AG09319 (cell line): ENCODE measurements at places on chromosomes 5 and 9.

- DNase-seq, result no peak
Observed at GRCh38 chr5:114325541-114325940, 36.3 kb upstream of the KCNN2 start.

GRCh38 chr9:86598411-86599239 lies 244.4 kb upstream of the TUT7 start:
- DNase-seq, result no peak

DNA sequence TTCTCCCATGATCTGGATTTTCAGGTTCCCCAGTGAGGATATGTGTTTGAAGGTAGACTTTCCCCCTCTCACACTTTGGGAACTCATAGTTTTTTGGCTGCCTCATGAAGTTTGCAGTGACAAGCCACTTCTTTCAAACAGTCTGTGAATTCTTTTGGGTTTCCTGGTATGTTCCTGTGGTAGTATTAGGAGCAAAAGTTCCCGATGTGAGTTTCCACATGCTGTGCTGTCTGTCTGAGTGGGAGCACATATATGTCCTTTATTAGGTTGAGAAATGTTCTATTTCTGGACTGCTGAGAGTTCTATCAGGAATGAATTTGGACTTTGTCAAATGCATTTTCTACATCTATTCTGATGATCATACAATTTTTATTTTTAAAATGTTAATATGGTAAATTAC lies 273.2 kb upstream of the TARS1 start:
- DNase-seq, result no peak

- DNase-seq, result no peak
Observed at GRCh38 chr9:129458663-129459546, 162.0 kb downstream of the C9orf50 start.

- DNase-seq, result no peak
Observed at GRCh38 chr5:124631874-124632550, 114.4 kb downstream of the ZNF608 start.

- no peak for DNase-seq
Observed at GRCh38 chr5:35371951-35372426, 141.7 kb upstream of the PRLR start.

GRCh38 chr5:163604013-163604412 lies 98.6 kb downstream of the MAT2B start:
- no peak for DNase-seq

- no peak for DNase-seq
Observed at GRCh38 chr9:114416906-114417305, 29.1 kb upstream of the AKNA start.

DNA sequence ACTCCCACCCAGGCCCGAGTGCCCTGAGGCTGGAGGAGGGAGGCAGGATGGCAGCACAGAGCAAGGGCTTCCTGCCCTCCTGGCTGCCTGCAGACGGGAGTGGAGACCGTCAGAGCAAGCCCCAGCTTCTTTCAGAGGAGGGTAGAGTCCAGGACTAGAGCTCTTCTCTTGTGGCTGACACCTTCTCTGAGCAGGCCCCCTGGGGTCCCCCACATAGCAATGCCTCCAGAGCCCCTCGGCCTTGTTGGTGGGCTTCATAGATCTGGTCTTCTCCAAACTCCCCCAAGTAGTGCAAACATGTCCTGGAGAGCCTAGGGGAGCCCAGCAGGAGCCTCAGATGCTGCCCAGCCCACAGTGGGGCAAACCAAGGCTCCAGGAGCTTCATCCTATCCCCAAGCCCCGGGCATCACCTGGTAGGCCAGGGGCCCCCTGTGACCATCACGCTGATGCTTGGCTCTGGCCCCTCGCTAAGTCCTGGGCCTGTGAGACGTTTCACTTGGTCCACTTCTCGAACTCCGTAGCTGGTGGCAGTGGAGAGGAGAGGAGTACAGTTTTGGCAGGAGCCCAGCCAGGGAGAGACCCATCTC lies 2.0 kb downstream of the MZB1 start:
- DNase-seq, result no peak

DNA sequence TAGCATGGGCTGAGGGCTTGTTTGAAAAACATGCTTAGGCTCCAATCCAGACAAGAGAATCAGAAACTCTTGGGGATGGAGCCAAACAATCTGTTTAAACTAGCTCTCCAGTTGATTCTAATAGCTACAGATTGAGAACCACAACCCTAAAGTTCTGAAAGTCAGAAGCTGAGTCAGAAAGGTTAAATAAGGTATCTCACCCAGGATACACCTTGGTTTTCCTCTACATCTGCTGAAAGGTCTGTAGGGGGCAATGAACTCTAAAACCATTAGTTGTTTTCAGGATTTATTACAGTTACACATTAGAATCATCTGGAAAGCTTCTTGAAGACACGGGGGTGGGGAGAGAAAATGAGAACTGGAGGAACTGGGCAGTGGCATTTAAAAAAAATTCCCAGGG lies 5.7 kb downstream of the GFM2 start:
- no peak for DNase-seq

DNA sequence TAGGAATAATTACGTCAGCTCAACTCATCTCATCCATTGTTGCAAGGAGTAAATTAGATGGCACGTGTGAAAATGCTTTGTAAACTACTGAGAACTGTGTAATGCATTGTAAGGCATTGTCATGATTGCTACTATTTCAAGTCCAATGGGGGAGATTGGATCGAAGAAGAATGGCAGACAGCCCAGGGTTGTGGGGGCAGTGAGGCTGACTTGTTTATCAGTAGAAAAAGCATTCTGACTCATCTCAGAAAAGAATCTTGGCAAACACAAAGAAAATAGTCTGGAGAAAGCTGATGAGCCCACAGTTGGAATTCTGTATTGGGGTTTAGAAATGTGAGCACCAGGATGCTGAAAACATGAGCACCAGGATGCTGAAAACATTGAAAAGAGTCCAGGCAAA lies 28.0 kb upstream of the DAP start:
- DNase-seq, result peak; percentile 86

- no peak for DNase-seq
Observed at GRCh38 chr5:167304834-167305469, 986.5 kb upstream of the WWC1 start.

DNA sequence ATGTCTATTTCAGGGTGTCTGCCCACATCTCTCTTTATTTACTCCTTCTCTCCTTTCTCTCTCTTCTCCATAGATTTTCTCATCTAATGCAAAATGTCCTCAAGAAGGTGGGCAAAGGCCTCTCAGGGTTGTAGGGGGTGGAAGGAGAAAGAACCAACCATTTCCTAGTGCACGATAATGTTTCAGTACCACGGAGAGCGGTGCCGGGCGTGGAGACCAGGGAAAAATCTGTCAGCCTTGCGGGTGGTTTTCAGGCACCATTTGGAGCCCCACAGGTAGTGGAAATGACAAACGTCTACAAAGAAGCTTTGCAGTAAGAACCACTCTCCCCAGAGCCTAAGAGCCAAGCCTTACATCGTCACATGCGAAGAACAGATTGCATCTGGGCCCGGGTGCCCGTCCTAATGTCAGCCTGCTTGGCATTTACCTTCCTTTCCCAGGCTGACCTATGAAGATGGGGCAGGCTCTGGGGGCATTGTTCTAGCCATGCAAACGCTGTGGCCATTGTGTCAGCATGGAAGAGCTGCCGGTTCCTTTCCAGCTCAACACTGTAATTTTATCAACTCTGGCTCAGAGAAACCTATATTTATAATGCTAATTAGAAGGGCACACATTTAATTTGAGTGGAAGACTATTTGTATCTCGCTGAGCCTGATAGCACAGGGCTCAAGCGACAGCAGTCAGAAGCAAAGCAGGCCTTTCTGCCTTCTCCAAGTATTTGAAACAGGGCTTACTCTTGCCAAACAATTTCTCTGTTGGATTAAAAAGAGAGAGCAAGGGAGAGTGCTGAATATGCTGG lies 430.1 kb upstream of the WWC1 start:
- no peak for DNase-seq

GRCh38 chr5:132372127-132372526 lies 2.6 kb downstream of the SLC22A5 start:
- no peak for DNase-seq

DNA sequence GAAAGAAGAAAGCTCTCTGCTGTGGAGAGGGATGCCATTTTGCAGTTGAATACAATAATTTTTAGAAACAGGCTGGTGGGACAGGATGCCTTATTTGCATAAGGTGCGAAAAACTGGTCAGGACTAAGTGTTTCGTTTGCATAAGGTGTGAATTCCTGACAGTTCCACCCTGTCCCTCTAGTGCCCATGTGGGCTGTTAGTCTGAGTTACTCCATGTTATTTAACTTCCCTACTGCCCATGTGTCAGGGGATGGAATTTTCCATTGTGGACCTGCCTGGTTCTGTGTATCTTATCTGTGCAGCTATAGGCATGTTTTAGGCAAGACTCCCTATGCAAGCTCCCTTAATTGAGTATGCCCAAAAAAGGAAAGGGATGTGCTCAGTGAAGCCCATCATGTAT lies 35.3 kb upstream of the NFIL3 start:
- no peak for DNase-seq
